ENCODE measurements at places on chromosomes 7 and 10.

GRCh38 chr7:83410989-83411591 lies 237.8 kb downstream of the SEMA3E start:
- peak; percentile 31 for DNase-seq

GRCh38 chr10:124097883-124098282 lies 4.5 kb upstream of the CHST15 start:
- no peak for DNase-seq

GRCh38 chr7:139915268-139915863 lies 86.3 kb downstream of the TBXAS1 start:
- DNase-seq = no peak

GRCh38 chr10:110356628-110357245 lies 52.0 kb upstream of the SMNDC1 start:
- peak; percentile 20 for DNase-seq

GRCh38 chr10:63922468-63923284 lies 401.5 kb downstream of the REEP3 start:
- DNase-seq = no peak

DNA sequence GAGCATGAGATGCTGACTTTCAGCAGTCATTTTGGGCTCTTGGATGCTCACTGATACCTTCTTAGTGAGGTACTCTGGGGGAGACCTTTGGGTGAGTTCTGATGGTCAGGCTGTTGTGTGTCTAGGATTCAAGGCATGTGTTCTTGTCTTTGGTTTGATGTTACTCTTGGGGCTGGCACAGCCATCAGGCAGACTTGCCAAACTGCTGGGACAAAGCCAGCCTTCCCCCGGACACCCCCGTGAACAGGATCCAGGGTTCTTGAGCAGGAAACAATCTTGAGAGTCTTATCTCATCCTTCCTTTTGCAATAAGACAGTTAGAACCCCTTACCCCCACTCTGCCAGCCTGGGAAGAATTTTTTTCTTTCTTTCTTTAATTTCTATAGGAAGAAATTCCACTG lies 42.2 kb downstream of the SUFU start:
- DNase-seq = no peak
